ENCODE measurements at places on chromosomes 4 and X.

- no peak for DNase-seq
These were observed 204.9 kb downstream of the MAD2L1 start for GRCh38 chr4:119861731-119862130.

DNA sequence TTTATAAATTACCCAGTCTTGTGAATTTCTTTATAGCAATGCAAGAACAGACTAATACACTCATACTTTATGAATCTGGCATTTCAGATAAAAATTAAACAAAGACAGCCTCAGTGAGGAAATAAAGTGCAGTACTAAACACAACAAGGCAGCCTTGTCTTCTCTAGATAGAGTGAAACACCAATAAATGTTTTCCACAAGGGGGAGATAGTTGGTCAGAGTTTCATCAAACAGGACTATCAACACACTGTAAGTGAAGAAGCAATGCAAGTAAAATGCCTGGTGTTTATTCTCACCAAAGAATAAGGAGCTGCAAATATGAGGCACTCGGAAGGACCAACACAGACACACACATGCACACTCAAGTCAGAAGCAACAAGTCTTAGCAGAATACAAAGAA, 62.8 kb downstream of the FAM9B start:
- no peak for DNase-seq

DNA sequence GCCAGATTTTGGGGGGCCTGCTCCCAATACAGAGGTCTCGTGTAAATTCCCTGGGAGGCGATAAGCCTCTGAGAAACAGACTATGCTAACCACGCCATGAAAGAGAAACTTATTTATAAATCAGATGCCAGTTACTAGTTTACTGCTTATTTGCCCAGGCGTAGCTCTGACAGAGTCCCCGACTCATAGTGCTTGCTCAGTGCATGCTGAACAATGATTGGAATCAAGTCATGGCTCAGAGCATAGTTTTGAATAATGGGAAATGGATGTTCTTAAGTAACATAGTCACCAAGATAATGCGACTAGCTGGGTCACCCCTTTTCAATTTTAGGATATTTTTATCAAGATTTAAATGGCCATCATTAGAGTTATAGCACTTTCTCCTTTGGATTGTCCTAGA, 39.9 kb downstream of the HTT start:
- DNase-seq, result no peak

GRCh38 chr4:81227968-81228367, 12.9 kb upstream of the PRKG2 start:
- DNase-seq, result no peak

DNA sequence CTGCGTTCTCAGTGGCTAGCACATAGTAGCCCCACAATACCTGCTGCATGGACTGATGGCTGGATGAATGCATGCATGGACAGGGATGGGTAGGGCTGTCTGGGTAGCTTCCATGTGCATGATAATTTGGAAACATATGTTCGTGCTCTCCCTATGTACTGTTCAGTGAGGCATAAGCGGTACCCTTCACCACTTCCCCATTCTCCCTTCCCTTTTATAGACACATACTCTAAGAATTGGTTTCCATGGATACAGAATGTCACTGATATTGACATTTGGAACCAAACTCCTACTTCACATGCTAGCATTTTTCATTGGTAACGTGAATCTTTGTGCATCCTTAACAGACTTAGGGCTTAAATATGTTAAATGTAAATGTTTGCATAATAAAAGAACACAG, 20.4 kb downstream of the USP46 start:
- DNase-seq, result no peak

GRCh38 chr4:130600706-130601105, 1504.8 kb downstream of the C4orf33 start:
- DNase-seq, result no peak

- no peak for DNase-seq
These were observed 19.5 kb upstream of the CXCR3 start for GRCh38 chrX:71637848-71638247.

GRCh38 chrX:10507181-10507580, 113.2 kb downstream of the MID1 start:
- no peak for DNase-seq

DNA sequence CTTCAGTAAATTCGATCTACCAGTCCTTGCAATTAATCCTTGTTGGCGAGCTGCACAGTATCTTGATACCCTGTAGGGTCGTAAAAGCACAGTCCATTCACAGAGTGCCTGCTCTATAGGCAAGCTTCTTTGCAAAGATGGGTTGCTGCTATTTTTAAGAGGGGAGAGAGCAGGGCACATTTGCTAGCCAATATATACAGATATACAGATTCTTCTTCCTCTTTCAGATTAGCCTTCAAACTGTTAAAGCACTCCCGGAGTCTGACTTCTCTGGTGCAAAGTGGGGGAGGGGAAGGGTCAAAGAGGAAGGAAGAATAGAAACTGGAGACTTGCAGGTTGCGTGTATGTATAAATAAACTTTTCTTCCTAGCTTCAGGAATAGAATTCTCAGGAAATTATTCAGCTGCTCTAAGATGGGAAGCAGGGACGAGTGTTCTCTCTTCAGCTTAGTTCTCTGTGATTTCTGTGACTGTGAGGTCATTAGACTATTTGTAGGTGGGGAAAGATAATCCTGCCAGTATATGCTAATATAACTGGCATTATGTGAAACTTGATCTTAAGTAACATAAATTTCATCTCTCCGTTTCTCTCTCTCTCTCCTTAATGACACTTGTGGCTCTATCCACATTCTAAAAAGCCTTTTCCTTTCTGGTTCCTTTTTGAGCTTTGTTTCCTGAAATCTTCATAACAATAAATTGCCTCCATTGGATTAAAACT, at the start of gene CYSLTR1:
Gene CYSLTR1, minus strand, starts transcription at position 242 of the 717 bp plus-strand sequence. CDS start 53,865 bp downstream, outside the sequence.
- no peak for DNase-seq

Data from GM20000 (cell line).